GDM1 (cell line): ENCODE measurements at places on chromosomes 2 and 18.

GRCh38 chr2:236691799-236692167, 122.2 kb downstream of the ACKR3 start:
- DNase-seq: no peak

DNA sequence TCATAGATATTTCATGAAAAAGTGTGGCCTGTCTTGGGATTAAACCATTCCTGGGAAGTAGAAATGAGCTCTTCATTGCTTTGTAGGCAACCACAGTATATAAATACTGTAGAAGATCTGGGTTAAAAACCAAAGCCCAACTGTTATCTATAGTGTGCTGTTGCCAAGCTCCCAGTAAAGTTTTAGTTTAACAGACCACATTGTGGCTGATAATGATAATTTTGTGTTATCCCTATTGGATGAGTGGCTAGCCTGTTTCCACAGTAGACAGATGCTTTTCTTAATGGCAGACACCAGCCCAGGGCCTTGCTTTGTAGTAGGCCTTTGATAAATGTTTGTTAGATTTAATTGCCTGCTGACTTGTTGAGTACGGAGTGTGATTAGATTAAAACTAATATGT, 52.1 kb downstream of the FMNL2 start:
- DNase-seq: no peak

DNA sequence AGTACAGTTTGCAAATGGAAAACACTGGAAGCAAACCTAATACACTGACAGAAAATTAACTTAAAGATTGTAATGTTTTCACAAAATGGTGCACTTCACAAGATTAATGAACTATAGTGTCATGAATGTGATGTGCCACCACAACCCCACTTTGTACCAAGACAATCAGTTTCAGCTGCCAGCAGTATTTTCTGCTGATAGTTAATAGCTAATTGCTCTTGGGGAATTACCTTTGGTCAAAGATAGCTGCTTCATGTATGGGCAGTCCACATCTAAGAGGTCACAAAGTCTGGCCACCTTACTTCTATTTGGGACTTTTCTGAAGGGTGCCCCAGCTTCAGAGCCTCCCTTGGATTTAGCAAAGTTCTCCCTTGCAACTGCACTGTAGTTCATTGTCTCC, 254.0 kb downstream of the CALCRL start:
- no peak for DNase-seq

- DNase-seq: no peak
Observed at GRCh38 chr18:57618910-57619309, 2.7 kb downstream of the NARS1 start.

- DNase-seq: no peak
Observed at GRCh38 chr2:110991911-110992310, 128.8 kb upstream of the BCL2L11 start.

- no peak for DNase-seq
Observed at GRCh38 chr2:1055014-1055595, 104.5 kb downstream of the SNTG2 start.

DNA sequence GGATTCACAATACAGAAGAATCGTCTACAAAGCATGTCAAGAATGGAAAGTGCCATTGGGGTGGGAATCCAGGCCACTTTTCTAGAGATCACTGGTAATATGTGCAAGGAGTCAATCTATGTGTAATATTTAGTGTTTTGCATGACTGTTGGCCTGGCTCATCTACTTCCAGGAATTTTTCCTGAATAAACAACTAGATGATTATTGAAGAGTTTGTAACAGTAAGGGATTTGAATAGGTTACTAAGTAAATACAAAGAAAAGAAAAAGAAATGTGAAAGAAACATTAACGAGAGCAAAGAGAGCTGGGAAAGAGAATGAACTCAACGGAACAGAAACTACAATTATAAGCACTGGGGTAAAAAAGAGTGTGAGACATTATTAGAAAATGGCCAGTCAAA, 406.0 kb downstream of the TGIF1 start:
- DNase-seq: no peak

DNA sequence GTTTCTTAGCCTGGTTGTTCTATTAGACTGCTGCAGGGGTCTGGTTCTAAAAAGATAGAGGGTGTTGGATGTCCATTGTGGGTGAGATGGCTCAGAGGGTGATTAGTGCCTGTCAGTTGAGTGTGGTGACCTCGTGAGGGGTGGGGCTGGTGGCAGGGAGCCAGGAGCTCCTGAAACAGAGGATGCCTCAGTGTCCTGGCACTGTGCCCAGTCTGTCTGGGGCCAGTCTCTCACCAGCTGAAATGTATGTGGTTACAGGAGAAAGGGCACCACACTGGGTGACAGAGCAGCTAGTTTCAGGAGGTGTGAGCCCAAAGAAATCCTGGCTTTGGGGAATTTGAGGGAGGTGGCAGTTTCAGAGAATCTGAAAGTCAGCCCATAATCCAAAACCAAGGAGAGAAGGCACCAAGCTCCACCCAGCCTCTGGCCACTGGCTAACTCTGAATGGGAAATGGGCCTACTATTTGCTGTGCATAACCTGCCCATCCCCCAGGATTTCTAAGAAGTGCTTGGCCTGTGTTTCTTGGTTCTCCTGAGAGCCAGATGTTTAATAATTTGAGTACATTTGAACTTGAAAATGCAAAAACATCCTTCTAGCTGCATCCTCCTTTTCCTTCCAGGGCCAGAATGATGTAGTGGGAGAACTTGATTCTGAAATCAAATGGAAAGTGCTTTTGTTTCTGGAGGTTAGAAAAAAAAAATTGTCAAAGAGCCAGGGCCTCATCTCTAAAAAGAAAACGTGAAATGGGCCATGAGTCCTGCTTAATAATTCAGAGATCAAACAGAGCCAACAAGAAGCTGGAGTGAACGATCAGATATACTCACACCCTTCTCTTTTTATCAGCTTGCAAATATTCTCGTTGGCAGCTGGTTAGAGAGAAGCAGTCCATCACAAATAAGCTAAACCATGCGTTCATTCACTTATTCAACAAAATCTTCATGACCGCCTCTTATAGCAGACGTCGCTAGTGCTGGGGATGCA, 92.3 kb downstream of the B3GNT2 start:
- DNase-seq: peak; percentile 54

- DNase-seq: no peak
Observed at GRCh38 chr2:27451095-27451494, 8.9 kb downstream of the KRTCAP3 start.
